ENCODE measurements at places on chromosomes 5 and 9.

- no peak for DNase-seq
Measured at GRCh38 chr9:90546200-90546599, 96.4 kb downstream of the DIRAS2 start.

DNA sequence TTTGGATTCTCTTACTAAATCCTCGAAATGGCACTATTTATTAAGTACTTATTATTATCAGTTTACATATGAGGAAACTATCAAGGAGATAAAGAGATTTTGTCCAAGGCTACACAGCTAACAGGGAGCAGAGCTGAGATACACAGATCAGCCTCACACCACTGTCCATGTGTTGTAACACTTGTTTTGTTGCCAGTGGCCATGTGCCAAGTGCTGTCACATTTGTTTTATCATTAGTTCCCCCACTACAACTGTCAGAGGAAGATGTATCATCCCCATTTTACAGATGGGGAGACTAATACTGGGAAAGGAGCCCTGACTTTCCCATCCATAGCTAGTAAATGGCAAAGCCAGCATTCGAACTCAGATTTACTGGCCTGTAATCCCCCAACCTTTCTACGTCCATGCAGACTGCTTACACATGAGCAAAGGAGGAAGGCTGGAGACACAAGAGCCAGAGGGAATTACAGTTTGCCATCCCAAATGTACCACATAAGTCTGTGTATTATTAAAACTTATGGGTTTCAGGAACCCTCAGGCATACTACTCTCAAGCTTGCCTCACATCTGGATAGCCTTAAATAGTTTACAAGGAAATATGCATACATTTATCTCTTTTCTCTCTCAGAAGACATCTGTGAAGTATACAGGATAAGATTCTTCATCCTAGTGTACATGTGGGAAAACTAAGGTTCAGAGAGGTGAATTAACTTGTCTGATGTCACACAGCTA lies 25.1 kb downstream of the PAPPA start:
- DNase-seq: no peak

GRCh38 chr9:135480071-135480939 lies 723 bp downstream of the PPP1R26 start:
- DNase-seq: no peak

DNA sequence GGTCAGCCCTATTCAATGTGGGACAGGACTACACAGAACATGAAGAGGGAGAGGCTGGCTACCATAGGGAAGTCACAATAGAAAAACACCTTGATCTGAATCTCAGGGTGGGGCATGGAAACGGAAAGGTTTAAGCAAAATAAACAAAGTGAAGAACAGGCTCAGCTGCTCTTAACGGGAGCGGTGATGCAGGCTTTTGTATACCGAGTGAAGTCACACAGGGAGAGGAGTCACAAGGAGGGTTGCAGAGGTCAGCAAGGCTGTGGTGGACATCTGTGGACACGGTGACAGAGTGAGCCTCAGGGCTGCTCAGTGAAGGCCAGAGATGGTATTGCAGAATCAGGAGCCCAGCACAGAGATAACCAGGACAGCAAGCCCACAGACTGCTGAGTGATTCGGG lies 30.6 kb upstream of the SEMA4D start:
- no peak for DNase-seq

GRCh38 chr5:13993926-13994325 lies 49.4 kb upstream of the DNAH5 start:
- no peak for DNase-seq

DNA sequence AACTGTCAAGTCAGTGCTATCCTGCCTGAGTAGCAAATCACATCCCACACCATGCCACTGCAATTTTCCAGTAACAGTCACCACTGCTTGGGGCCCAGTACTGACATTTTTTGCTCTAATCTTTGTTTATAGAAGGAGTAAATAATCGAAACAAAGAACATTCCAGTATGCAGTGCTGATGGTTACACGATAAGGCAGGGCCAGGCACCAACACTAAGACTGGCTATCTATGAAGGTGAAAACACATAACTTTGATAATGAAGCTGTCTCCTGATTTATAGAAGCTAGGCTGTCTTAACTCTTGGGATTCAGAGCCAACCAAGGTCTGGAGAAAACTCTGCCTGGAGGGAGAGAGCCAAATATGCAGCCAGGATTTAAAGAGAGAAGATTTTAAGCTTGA lies 365.3 kb downstream of the BNC2 start:
- DNase-seq: no peak

Measured in stimulated activated CD4-positive, alpha-beta T cell treated with anti-CD3 and anti-CD28 coated beads, Interleukin-1b, Interleukin-23, amount 100 ng/mL, for 48 hours (primary cell).